ENCODE measurements at places on chromosomes 7 and 10.

DNA sequence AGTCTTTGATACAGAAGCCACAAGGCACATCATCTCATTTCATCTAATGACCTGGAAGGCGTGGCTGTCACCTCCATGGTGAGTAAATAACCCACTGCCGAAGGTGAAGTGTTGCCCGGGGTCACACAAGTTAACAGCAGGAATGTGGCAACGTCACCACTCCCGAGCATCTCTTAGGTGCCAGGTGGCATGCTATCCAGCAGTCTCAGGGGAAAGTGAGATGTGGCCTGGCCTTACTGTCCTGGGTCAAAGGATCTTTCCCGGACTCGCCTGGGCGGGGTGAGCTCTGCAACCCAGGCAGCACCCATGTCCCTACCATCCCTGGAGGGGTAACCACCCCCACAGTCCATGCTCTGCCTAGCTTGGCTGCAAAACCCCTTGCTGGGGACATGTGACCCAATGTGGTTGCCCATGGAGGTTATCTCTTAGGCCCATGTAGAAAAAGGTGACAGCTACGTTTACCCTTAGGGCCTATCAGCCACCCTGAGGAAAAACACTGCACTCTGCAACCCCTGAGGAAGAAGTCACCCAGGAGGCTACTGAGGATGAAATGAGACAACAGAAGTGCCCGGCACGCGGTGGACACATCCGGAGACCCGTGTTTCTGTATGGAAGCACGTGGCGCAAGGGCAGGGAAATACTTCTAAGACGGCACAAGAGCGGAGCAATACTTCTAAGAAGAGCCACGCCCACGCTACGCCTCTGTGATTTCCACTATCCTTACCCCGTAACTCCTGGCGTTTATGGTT is 52.0 kb downstream of the BAIAP2L1 start:
- no peak for DNase-seq

GRCh38 chr7:54242776-54243175 is 299.4 kb upstream of the VSTM2A start:
- no peak for DNase-seq

DNA sequence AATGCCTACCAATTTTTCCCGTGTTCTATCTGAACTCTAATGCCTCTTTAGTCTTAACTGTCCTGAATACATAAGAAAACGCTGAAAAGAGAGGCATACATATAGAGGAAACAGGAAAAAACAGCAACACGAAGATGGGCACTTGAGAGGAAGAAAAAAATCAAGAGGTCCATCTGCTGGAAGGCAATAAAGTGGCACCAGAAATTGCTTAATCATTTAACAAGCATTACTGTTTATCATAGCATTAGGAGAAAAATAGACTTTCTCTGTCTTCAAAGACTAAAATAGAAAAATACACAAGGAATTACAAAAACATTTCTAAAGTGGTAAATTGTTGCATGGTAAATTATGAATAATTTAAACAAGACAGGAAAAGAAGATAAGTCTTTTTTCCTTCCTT is 35.0 kb downstream of the NSUN6 start:
- DNase-seq: no peak

DNA sequence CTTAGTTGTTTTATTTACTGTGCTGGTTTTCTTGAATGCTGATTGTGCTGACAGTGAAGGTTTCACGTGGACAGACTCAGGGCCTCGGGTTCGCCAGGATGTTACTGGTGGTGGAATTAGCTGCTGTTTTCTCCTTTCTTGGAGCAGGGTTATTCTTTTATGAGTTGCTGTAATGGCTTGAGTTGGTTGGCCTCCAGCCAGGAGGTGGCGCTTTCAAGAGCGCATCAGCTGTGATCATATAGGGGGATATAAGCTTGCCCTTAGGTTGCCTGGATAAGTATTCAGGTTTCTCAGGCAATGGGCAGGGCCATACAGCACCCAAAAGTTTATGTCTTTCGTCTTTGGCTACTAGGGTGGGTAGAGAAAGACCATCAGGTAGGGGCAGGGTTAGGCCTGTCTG is 741.3 kb downstream of the PHTF2 start:
- no peak for DNase-seq

DNA sequence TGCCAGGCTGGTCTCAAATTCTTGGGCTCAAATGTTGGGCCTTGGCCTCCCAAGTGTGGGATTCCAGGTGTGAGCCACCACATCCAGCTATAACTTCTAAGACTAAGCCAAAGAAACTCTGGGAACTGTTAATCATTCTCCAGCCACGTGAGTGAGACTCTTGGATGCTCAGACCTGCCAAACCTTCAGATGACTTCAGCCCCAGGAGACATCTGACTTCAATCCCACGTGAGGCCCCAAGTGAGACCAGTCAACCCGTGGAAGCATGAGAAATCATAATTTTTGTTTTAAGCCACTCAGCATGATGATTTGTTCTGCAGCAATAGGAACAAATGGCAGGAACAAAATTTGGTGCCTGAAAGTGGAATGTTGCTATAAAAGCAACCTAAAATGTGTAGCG is 4.3 kb upstream of the PCBD1 start:
- no peak for DNase-seq

DNA sequence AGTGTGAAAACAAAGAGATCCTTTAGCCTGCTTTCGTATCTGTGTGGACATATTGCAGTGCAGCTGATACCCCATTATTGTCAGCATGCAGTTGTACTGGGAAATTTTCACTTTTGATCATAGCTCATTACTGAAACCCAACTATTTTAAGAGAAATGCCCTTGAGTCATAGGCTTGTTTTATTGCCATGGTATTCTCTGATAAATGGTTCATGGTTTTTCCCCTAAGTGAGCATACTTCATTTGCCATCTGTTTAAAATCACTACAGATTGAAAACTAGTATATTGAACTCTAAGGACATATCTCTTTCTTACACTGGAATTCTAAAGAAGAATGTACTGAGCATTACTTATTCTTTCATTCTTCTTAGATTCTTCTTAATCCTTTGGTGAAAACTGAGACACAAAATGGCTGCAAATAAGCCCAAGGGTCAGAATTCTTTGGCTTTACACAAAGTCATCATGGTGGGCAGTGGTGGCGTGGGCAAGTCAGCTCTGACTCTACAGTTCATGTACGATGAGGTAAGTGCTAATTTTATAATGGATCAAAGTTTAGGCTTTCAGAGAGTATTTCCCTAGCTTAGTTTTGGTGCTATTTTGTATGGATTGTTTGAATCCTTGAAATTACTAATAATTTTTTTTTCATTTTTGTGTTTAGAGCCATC is 63.0 kb downstream of the RALA start:
- no peak for DNase-seq

DNA sequence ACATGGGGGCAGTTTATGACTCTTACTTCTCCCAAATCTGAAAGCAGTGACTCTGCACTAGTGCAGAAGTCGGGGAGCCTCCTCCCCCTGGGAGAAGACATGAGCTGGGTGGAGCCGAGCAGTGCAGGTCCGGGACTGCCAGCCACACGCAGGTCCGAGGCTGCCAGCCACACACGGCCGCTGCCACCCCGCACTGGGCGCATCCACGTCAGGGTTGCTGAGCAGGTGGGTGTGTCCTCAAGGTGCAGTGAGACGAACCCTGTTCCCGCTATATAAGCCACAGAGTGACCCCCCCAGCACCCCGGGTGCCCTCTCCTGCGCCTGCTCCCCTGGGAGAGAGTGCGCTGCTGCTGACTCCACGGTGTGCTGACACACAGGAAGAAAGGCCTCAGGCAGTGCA is 430.2 kb downstream of the PTPRN2 start:
- DNase-seq: no peak

DNA sequence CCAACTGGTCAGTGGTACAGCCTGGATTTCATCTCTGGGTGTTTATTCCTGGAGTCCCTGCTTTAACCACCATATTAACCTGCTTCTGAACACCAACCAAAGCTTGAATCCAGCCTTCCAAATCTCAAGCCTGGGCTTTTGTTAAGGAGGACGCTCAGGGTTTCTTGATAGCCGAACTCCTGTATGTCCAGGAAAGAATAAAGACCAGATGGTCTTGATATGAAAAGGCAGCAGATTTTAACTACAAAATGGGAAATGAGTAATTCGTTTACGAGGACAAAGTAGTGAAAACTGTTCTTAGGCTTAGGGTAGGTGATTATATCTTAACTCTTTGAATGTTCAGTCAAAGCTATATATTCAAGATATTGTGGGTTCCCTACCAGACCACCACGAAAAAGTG is 129.1 kb upstream of the INSYN2A start:
- no peak for DNase-seq

- no peak for DNase-seq
Measured at GRCh38 chr10:48492201-48492600, 112.7 kb downstream of the ARHGAP22 start.
